Activated naive CD8-positive, alpha-beta T cell treated with anti-CD3 and anti-CD28 coated beads, Interleukin-2, amount 50 U/mL, for 16 hours (primary cell): ENCODE measurements at places on chromosomes 2 and 18.

DNA sequence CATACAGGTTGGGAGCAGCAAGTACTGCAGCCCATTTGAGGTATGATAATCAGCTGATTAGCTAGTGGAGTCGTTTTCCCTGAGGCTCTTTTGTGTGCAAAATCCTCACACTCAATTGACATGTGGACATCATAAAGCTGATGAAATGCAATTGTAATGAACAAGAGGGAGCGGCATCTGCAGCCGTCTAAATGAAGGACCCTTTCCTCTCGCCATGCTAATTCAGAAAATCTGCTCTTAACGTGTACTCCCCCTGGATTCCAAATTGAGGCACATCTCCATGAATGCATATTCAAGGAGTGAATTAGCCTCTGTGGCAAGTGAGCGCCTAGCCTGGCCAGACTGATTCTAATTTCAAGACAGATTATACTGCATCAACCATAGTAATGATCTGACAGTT lies 260.9 kb upstream of the ATP5MC3 start:
- no peak for DNase-seq

DNA sequence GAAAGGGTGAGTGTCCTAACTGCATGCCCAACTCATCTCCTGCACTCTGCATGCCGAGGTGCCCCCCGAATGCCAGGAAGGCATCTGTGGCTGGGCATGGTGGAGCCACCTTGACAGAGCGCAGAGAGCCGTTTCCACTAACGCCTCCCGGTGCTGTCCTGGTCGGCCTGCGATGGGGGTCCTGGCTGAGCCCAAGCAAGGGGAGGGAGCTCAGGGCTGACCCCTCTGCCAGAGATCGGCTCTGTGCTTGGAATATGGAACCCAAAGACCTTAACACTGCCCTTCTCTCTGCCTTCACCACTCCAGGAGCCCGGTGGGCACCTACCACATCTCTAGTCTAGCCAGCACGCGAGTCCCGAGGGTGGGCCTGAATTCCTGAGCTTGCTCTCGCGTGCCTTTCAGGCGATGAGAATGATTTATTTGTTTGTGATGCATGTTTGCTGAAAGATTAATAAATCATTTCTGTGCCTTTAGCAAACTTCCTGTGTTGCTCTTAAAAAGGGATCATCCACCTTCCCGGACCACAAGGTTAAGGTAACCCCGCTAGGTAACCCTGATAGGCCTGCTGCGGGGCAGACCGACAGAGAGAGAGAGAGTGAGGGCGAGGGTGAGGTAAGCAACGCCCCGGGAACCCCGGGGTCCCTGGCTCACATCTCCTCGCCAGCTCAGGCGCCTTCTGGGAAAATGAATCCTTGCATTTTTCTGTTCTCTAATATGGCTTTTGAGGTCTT lies 35.3 kb downstream of the PDIA6 start:
- no peak for DNase-seq

GRCh38 chr2:9897846-9898245 lies 53.6 kb upstream of the GRHL1 start:
- DNase-seq: no peak

DNA sequence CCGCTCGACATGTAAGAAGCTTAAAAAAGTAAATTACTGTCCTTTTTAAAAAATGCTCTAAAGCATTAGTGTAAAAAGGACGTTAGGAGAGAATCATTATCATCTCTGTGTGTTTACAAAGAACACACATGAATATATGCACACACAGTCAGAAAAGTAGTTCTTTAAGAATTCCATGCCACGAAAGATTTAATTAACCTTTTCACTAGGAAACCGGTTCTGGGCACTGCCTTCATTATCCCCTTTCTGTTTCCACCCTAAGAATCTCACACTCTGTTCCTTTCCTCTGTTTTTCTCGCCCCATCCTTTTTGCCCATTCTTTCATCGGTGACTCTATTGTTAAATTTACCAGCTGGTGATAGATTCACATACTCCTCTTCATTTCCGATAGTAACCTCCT lies 338.6 kb downstream of the DCC start:
- no peak for DNase-seq

DNA sequence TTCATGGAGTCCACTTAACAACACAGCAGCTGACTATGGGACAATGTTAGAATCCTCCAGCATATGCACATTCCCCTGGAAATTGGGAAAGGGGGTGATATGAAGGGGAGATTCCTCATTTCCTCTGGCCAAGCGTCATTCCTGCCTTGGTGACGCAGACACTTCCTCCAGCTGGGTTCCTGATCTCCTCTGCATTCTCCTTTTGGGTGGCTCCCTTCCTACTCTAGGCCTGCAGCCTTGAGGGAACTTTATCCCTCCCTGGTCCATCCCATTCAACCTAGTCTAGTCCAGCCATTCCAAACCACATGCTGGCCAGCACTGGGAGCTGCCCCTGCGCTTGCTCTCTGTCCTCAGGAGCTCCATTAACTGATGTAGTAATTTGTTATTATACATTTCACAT lies 216.8 kb downstream of the VAPA start:
- no peak for DNase-seq

GRCh38 chr2:171762879-171763573 lies 75.8 kb downstream of the DYNC1I2 start:
- no peak for DNase-seq

DNA sequence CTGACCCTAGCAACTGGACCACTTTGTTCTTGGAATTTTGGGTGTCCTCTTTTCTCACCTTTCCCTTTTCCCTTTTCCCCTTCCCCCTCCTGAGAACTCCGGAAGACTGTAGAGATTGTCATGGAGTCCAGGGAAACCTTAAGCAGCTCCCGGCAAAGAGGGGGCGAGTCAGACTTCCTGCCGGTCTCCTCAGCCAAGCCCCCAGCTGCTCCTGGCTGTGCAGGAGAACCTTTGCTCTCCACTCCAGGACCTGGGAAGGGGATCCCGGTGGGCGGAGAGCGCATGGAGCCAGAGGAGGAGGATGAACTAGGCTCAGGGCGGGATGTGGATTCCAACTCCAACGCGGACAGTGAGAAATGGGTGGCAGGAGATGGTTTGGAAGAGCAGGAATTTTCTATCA lies 20.5 kb downstream of the SETBP1 start:
- no peak for DNase-seq

- DNase-seq: no peak
Observed at GRCh38 chr2:55056024-55056521, 5.8 kb upstream of the RTN4 start.

GRCh38 chr18:63817441-63818051 lies 42.3 kb downstream of the SERPINB7 start:
- DNase-seq: no peak

- DNase-seq: no peak
Observed at GRCh38 chr18:41700416-41700815, 254.6 kb upstream of the PIK3C3 start.

- no peak for DNase-seq
Observed at GRCh38 chr2:193276069-193276468, 1081.3 kb upstream of the TMEFF2 start.

- no peak for DNase-seq
Observed at GRCh38 chr2:120460511-120460910, 114.6 kb downstream of the INHBB start.

- DNase-seq: no peak
Observed at GRCh38 chr2:129888896-129889295, 90.6 kb upstream of the RAB6C start.

- DNase-seq: no peak
Observed at GRCh38 chr2:11850082-11850481, 103.7 kb downstream of the LPIN1 start.

DNA sequence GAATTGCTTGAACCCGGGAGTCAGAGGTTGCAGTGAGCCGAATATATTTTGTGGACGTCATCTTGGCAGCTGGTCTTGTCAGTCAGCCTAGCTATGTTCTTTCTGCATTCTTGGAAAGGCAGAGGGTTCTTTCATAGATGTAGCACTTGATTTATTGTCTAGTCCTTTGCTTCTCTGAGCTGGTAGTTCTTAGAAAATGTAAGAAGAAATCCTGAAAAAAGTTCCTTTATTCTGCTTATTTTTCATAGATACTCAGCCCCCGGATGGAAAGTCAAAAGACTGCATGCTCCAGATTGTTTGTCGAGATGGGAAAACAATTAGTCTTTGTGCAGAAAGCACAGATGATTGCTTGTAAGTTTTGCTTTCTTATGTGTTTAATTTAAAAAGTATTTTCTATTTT lies 21.3 kb downstream of the PLEKHB2 start:
- DNase-seq: no peak

DNA sequence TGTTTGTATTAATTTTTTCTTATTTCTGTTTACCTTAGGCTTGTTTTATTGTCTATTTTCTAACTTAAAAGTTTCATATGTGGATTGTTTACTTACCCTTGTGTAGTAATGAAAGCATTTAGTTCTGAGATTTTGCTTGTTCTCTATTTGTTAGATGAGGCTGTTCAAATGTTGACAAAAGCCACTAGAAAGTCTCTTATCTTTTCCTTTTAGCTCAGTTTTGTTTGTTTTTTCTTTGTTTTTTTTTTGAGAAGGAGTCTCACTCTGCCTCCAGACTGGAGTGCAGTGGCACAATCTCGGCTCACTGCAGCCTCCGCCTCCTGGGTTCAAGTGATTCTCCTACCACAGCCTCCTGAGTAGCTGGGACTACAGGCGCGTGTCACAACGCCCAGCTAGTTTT lies 30.9 kb downstream of the USP14 start:
- no peak for DNase-seq

- no peak for DNase-seq
Observed at GRCh38 chr2:101981504-101981903, 10.3 kb upstream of the IL1R2 start.

GRCh38 chr2:196066291-196067087 lies 2.1 kb downstream of the DNAH7 start:
- no peak for DNase-seq

DNA sequence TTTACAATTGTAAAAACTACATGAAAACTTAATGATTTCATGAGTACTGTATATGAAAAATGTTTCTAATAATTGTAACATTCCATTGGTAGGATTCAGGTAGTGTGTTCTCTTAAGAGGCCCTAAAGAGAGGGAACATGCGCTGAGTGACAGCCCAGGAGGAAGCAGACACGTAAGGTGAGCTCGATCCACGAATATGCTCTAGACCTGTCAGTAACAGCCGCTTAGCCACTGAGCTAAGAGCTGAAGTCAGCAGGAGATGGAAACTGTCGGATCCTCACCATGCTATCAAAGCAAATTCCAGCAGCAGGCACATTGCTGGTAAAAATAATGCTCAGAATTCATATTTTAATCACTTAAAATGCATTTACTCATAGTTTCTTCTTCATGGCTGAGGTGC lies 346.5 kb downstream of the TGIF1 start:
- DNase-seq: no peak
